ENCODE measurements at places on chromosomes 5 and 9.
A peak's percentile ranks its signal among the peaks of the same experiment; 100 is the strongest.

DNA sequence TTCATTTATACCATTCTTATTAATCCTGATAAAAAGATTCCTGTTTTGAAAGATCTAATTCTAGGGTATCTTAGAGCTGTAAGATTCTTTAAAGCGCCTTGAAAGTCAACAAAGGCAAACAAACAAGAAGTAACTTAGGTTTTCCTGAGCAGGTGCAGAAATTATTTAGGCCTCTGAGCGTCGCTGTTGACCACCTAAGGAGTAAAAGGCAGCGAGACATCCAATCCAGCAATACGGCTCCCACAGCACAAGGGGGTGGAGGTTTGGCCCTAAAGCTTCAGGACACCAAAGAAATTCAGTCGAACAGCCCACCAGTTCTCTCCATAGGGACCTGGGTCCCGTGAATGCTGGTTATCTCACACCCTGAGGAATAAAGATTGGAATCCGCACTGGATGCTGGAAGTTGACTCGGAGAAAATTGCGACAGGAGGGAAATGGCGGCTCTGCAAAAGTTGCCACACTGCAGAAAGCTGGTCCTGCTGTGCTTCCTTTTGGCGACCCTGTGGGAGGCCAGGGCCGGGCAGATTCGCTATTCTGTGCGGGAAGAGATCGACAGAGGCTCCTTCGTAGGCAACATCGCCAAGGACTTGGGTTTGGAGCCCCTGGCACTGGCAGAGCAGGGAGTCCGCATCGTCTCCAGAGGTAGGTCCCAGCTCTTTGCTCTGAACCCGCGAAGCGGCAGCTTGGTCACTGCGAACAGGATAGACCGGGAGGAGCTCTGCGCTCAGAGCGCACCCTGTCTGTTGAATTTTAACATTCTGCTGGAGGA is at the start of gene PCDHGA2:
Gene PCDHGA2, plus strand, starts transcription at position 223 of the 769 bp plus-strand sequence.
- no peak for DNase-seq

DNA sequence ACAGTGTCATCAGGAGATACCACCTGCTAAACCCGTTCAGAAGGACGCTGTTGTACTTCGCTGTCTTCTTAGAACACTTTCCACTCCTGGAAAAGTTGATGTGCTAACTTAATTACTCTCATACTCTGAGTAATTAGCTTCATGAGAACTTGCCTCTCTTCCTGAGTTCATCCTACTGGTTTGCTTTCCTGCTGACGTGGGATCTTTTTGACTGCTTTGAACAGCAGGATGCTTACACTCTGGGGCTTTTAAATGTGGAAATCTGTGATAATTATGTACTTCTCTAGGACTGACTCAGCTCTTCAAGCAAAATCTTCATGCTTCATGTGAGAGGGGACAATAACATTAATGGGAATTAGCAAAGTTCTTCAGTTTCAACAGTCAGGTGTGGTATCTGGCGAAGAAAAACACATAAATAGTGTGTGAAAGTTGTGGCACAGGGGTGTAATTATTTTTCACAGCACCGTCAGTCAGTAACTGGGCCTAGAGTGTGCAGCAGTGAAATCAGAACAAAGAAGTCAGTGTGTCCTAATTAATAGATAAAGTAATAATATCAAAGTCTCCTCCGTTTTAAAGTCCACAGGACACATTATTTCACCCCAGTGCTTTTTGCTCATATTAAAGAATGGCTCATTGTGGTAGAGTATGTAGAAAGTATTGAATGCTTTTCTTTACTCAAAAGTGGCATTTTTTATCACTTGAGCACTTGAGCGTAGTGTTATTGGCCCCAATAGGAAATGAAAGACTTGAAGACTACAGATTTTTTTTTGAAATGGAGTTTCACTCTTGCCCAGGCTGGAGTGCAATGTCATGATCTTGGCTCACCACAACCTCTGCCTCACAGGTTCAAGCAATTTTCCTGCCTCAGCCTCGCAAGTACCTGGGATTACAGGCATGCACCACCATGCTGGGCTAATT is 140.9 kb upstream of the DMRT1 start:
- DNase-seq: no peak

GRCh38 chr5:111310711-111311620 is 86.8 kb downstream of the CAMK4 start:
- DNase-seq: no peak

DNA sequence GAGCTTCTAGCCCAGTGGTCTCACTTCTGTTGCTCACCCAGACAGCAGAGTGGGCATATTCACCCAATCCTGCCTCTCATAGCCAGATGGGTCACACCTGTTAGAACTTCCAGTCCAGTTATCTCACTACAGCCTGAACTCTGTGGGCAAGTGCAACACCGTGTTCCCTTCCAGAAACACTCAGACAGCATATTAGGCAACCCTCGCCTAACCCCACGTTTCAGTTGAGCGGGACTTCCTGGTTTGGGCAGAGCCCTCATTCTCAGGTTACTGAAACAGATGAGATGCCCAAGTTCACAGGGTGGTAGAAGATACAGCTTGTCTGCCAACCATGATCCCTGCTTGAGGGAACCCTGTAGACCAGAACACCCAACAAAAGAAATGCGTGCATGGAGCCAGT is 538.2 kb downstream of the CYLC2 start:
- DNase-seq: no peak

- no peak for DNase-seq
Observed at GRCh38 chr5:35438288-35438687, 179.4 kb upstream of the SPEF2 start.

- no peak for DNase-seq
Observed at GRCh38 chr9:93620881-93621820, 44.8 kb downstream of the PHF2 start.

GRCh38 chr5:122718611-122719010 is 56.3 kb upstream of the SNX2 start:
- no peak for DNase-seq

GRCh38 chr5:122420091-122420490 is 108.1 kb downstream of the SNCAIP start:
- DNase-seq: no peak

DNA sequence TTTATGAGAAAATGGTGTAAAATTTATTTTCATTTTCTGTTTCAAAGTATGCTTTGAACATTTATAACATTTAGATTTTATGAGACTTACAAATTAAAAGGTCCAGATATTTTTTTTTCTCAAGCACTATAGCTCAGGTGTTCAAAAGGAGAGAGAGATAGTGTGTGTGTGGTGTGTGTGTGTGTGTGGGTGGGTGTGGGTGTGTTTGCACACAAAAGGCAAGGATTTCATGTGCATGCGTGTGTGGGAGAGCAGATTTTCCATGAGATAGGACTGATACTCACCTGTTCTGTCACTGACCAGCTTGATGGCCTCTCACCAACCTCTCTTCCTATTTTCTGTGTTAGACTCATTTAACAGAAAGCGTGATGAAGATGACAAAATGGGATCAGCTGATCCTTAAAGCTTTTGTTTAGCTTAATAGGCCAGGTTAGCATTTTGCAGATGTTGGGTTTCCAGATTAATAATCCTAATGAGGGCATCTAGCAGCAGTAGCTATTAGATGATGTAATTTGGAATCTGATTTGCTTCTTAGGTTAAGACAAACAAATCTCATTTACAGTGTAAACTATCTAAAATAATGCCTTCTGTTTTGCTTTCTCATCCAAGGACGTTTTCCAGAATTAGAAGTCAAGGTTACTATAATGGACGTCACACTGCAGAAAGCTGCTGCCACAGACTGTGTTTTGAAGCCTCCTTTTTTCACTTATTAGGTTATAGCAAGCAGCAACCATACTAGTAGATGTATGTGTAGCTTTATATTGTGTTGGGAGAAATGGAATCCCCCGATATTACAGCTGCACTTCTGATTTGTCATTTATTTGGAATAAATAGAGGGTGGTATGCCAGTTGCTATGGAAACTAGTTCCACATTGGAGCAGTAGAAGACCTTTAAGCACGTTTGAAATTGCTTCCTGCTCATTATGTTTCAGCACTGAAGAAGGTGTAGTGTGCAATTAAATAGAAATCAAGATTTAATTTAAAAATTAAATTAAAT is 355.6 kb downstream of the TAF11L14 start:
- DNase-seq: no peak

DNA sequence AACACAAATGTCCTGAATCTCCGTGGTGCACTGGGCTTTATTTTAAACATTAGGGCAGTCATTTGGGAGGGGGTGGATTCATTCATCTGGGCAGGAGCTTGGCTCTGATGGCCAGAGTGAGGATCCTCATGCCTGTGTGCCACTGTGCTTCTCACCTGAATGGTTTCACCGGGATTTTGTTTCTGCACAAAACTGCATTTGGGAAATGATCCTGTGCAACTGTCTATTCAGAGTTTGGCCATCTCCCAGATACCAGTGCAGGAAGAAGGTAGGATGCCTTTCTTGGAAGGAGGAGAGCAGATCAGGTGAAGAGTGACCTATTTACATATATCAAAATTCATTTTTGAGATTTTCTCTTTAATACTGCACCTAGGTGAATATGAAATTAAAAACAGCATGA is 514.4 kb upstream of the SEMA6A start:
- DNase-seq: no peak

GRCh38 chr5:168187614-168188013 is 103.8 kb upstream of the WWC1 start:
- DNase-seq: no peak

GRCh38 chr9:125593581-125594222 is 113.3 kb downstream of the MAPKAP1 start:
- no peak for DNase-seq

GRCh38 chr5:151862811-151863472 is 61.7 kb downstream of the GLRA1 start:
- DNase-seq: no peak

- DNase-seq: peak; percentile 1
Observed at GRCh38 chr5:171391996-171392577, 4.4 kb downstream of the NPM1 start.

DNA sequence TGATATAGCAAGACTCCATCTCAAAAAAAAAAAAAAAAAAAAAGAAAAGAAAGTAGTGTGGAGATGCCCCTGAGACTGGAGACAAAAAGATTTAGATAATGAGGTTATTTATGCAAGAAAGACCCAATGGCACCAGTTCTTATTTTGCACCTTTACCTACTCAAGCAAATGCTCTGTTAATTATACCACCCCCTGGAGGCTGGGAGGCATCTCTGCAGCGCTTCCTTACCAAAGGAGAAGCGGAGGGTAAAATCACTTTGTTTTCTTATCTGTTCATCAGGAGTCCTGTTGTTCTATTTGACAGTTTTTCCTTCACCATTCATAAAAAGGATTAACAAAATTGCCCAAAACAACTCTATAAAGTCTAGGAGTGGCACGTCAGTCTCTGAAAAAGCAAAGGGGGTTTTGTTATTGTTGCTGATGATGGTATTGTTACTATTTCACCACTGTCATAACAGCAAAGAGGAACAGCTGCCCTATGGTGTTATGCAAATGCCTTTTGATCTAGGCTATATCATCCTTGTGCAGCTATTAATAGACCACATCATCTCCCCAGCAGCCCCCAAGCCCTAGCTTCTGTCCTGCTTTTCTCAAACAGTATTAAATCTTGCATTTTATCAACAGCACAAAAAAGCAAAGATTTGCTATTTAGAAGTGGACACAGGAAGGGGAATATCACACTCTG is 174.0 kb downstream of the PALM2AKAP2 start:
- no peak for DNase-seq

DNA sequence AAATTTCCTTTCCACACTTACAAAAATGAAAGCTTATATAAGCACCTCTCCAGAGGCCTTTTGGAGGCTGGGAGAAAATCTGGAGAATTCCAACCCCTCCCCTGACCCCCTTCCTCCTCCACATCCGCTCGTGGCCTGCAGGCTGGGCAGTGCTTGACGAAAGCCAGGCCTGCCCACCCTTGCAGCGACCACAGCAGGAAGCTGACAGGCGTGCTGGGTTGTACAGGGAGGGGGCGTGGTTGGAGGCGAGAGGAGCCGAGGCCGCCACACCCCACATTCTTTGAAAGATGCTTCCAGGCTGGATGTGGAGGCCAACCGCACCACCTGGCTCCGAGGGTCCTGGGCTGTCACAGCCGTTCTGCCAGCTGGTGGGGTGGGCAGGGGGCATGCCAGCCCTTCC is 47.8 kb upstream of the IER5L start:
- no peak for DNase-seq

DNA sequence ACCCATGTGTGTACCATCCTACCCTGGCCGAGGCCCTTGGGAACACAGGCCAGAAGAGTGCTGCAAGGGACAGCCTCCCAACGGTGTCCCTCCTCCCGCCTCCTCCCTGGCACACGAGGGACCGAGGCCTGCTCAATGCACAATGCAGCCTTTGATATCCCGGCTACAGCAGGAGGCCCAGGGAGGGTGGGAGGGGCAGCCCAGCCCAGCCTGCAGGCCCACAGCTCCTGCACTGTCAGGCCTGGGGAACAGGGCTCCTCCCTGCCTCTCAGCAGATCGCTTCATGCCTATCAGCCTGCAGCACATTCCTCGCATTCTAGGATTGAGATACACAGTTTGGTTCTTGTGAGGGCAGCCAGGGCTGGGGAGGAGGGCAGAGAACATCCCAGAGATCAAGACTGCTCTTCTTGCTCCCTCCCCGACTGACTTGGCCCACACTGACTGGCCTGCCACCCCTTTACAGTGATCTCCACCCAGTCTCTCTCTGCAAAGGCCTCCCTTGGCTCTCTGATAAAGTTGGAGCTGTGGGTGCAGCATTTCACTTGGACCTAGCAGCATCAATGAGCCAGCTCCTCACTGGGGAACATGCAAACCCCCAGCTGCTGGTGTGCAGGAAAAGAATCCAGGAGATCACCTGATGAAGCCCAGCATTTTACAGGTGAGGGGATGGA is at the start of gene SH3TC2:
Gene SH3TC2, minus strand, starts transcription at position 46 of the 671 bp plus-strand sequence. Its CDS starts 40 bp downstream, at position 6.
- DNase-seq: peak; percentile 87

- no peak for DNase-seq
Observed at GRCh38 chr5:174794931-174795672, 70.7 kb downstream of the MSX2 start.

GRCh38 chr9:120630333-120630732 is 50.4 kb upstream of the CDK5RAP2 start:
- DNase-seq: no peak

DNA sequence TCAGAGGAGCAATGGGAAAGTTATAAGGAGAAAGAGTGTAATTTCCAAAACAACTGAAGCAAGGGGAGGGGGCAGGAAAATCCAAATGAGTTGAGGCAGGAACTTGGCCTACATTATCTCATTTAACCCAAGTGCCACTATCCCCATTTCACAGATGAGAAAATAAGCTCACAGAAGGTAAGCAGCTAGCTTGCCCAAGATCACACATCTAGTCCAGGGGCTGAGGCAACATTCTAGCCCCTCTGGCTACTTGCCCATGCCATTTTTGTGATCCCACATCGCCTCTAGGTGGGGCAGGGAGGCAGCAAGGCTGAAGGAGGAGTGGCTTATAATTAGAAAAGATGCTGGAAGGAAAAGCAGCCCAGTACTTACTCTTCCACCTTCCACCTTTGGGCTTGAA is 2.6 kb upstream of the PSIP1 start:
- no peak for DNase-seq

- DNase-seq: peak; percentile 33
Observed at GRCh38 chr9:118595719-118596305, 773.4 kb downstream of the BRINP1 start.

GRCh38 chr9:1337169-1337568 is 287.0 kb downstream of the DMRT2 start:
- DNase-seq: no peak

Measured in SJSA1 (cell line).